ENCODE measurements at places on chromosomes 4 and X. TPM values are rescaled to one million over a fixed set of nuclear protein-coding genes. Genes with fewer than 3 reads are reported as not detected.

- DNase-seq = no peak
Measured at GRCh38 chr4:115629270-115629669, 515.9 kb upstream of the NDST4 start.

GRCh38 chr4:56861360-56861759 is 39.9 kb upstream of the SPINK2 start:
- DNase-seq = no peak

Gene MFAP3L
- 8.5 TPM for polyA plus RNA-seq

Gene FAAH2
- 0.23 TPM for polyA plus RNA-seq
